Sciatic nerve (tissue), 2 donors: ENCODE measurements at places on chromosomes 11 and 22. TPM values are rescaled to one million over a fixed set of nuclear protein-coding genes. Genes with fewer than 3 reads are reported as not detected.

POU2AF3 gene
- total RNA-seq, result 3.1 TPM

GRCh38 chr11:106014035-106014434 lies 8.0 kb downstream of the MSANTD4 start:
- DNase-seq, result no peak

- no peak for DNase-seq
Measured at GRCh38 chr11:94302776-94303175, 1.6 kb upstream of the IZUMO1R start.

- no peak for DNase-seq
Measured at GRCh38 chr22:17587629-17588028, 24.3 kb downstream of the SLC25A18 start.

GRCh38 chr11:41254966-41255365 lies 204.5 kb downstream of the LRRC4C start:
- DNase-seq, result no peak

- no peak for DNase-seq
Measured at GRCh38 chr11:80815752-80816453, 1375.1 kb upstream of the TENM4 start.

DNA sequence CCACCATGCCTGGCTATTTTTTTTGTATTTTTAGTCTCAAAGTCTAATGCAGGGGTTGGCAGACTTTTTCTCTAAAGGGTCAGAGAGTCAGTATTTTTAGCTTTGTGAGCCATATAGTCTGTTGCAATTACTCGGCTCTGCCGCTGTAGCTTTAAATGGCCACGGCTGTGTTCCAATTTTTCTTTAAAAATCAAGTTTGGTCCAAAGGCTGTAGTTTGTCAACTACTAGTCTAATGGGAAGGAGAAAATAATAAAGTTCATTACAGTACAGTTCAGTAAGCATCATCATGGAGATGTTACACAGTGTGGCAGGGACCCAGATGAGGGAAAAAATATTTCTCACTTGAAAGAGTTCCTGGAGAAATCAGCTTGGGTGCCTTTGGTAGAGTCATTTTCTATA lies 107.6 kb downstream of the CSNK2A3 start:
- DNase-seq, result no peak

- peak; percentile 38 for DNase-seq
Measured at GRCh38 chr11:10623797-10624761, 55.6 kb upstream of the LYVE1 start.

DNA sequence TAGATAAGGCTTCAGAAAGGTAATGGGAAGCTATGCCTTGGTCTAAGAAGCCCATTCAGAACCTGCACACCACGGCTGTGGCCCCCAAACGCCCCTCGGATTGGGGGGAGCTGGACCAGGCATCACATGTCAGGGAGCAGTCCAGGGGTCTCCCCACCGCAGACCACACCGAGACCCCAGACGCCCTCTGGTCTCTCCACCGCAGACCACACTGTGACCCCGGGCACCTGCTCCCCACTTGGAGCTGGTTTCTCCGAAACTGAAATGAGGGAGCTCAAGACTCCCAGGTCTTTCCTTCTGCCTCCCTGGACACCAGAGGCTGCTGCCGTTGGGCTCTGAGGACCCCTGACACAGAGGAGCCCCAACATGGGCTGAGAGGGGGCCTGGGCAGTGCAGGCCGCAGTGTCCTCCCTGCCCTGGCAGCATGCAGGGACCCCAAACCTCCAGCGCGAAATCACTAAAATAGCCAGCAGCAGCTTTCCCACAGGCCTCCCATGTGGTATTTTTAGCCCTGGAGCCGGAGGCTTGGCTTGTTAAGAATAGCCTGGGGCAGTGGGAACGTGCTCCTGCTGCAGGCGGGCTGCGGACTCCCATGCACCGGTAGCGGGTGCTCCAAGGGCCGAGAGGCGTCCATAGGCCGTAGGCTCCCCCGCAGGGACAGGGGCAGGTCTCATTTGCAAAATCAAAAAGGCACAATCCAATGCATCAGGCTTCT lies 7.7 kb downstream of the LINC01488 start:
- no peak for DNase-seq

- no peak for DNase-seq
Measured at GRCh38 chr22:31085928-31086327, 4.8 kb downstream of the SMTN start.

DNA sequence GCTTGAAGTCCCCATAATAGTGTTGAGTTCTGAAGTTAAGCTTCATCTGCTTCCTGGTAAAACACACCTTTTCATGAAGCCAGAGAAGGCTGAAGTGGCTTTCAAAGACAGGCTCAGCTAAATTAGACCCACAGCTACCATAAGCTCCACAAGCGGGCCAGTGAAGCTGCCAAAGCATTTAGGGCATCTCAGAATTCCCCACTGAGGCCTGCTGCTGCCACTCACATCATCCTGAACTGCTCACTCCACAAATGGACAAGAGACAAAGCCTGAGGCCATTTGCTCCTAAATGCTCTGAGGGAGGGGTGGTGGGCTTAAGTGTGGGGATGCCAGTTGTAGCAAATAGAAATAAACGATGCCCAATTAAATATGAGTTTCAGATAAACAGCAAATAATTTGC lies 14.6 kb downstream of the CCDC83 start:
- no peak for DNase-seq

LIF gene
- total RNA-seq, result 3.2 TPM

GRCh38 chr11:2582351-2582945 lies 117.3 kb downstream of the KCNQ1OT1 start:
- peak; percentile 49 for DNase-seq

GRCh38 chr22:49258107-49259010 lies 569.3 kb downstream of the BRD1 start:
- DNase-seq, result peak; percentile 44

DNA sequence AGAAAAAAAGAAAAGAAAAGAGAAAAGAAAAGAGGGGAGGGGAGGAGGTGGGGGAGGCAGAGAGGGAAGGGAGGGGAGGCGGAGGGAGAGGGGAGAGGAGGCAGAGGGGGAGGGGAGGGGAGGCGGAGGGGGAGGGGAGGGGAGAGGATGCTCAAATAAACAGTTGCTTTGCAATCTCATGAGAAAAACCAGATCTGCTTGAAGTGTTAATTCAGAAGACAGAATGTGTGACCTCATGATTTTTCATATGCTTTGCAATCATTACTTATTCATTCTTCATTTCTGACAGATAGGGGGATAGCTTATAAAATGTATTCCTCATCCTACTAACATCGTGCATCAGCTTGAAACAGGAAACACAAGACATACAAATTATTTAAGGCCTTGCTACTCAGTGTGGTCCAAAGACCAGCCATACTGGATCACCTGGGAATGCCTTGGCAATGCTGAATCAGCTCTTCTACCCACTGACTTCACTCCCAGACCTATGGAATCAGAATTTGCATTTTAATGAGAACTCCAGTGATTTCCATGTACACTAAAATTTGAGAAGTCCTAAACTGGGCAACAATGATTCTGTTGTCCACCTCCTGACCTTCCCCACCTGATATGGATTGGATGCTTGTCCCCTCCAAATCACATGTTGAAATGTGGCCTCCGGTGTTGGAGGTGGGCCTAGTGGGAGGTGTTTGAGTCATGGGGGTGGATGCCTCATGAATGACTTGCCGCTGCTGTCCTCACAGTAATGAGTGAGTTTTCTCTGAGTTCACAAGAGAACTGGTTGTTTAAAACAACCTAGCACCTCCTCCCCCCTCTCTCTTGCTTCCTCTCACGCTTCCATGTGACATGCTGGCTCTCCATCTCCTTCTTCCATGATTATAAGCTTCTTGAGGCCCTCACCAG lies 69.2 kb downstream of the CCDC34 start:
- DNase-seq, result no peak
